Activated CD4-positive, alpha-beta T cell treated with anti-CD3 and anti-CD28 coated beads for 36 hours (primary cell): ENCODE measurements at places on chromosomes 2 and 18.
A peak's percentile ranks its signal among the peaks of the same experiment; 100 is the strongest.

GRCh38 chr2:18619091-18619490, 29.7 kb upstream of the NT5C1B start:
- no peak for DNase-seq

- no peak for DNase-seq
Measured at GRCh38 chr18:12091538-12092141, 2.0 kb upstream of the ANKRD62 start.

DNA sequence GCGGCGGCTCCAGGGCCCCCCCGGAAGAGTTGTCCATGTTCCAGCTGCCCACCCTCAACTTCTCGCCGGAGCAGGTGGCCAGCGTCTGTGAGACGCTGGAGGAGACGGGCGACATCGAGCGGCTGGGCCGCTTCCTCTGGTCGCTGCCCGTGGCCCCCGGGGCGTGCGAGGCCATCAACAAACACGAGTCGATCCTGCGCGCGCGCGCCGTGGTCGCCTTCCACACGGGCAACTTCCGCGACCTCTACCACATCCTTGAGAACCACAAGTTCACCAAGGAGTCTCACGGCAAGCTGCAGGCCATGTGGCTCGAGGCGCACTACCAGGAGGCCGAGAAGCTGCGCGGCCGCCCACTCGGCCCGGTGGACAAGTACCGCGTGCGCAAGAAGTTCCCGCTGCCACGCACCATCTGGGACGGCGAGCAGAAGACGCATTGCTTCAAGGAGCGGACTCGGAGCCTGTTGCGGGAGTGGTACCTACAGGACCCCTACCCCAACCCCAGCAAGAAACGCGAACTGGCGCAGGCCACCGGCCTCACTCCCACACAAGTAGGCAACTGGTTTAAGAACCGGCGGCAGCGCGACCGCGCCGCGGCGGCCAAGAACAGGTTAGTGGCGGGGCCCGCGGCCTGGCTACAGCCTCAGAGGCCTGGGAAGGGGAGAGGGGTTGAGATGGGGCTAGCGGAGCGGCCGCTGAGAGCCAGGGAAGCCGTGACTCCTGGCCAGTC, 965 bp downstream of the SIX3 start:
- peak; percentile 43 for DNase-seq

- DNase-seq, result no peak
Measured at GRCh38 chr2:160278101-160278878, 78.2 kb upstream of the ITGB6 start.

- no peak for DNase-seq
Measured at GRCh38 chr2:173934895-173935294, 30.3 kb downstream of the SP3 start.

GRCh38 chr18:42032447-42032846, 77.4 kb downstream of the PIK3C3 start:
- no peak for DNase-seq

GRCh38 chr2:175025946-175026345, 20.8 kb upstream of the CHN1 start:
- DNase-seq, result no peak

GRCh38 chr2:149161481-149162225, 123.2 kb downstream of the LYPD6B start:
- no peak for DNase-seq

GRCh38 chr18:48842259-48843061, 108.3 kb downstream of the SMAD7 start:
- peak; percentile 58 for DNase-seq

GRCh38 chr2:162184359-162184758, 32.3 kb upstream of the GCG start:
- DNase-seq, result no peak

GRCh38 chr2:147845411-147845971, 662 bp downstream of the ACVR2A start:
- peak; percentile 69 for DNase-seq

DNA sequence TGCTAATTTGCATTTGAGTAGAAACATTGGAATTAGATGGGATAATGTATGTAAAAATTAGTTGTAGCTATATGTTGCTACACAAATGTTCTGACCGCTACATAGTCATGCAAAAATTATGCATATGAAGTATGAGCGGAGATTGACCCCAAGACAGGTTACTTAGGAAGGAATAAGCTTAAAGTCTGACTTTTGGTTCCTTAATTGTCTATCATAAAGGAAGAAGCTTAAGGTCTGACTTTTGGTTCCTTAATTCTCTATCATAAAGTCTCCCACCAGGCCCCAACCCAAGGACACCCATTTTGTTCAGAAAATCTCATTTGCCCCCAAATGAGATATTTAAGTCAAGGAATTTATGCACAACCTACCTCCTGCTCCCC, 106.5 kb downstream of the EVA1A start:
- DNase-seq, result no peak

- DNase-seq, result no peak
Measured at GRCh38 chr18:24373328-24373727, 24.3 kb downstream of the OSBPL1A start.

- no peak for DNase-seq
Measured at GRCh38 chr2:45212953-45213635, 203.8 kb upstream of the SIX2 start.

GRCh38 chr2:185128996-185129395, 530.7 kb downstream of the ZNF804A start:
- no peak for DNase-seq

GRCh38 chr2:171563301-171563700, 41.0 kb downstream of the CYBRD1 start:
- no peak for DNase-seq

GRCh38 chr2:16254356-16254965, 314.1 kb downstream of the MYCN start:
- DNase-seq, result no peak

GRCh38 chr2:229582151-229582550, 132.2 kb downstream of the DNER start:
- DNase-seq, result no peak

- peak; percentile 48 for DNase-seq
Measured at GRCh38 chr18:3481696-3482210, 31.8 kb downstream of the TGIF1 start.

DNA sequence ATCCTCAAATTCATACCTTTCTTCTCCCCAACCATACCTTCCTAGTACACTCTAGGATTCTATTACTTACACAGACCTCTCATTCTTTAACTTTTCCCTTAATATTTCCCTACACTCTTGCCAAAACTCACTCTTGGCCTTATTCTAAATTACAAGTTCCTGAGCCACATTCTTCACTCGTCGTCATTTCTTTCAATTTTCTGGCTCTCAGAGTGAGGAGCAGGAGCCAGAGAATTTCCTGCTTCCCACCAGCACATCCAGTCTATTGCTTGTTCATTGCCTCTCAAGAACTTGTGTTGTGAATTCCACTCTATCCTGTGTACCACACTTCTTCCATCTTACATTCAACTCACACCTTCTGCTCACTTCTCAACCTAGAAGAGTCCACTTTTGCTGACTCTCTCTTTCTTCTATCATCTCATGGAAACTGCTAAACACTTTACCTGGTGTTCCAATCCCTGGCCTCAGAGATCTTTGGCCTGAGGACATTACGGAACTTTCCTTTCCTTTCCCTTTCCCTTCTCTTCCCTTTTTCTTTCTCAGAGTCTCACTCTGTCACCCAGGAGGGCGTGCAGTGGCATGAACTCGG, 171.6 kb downstream of the PLCL1 start:
- DNase-seq, result no peak

DNA sequence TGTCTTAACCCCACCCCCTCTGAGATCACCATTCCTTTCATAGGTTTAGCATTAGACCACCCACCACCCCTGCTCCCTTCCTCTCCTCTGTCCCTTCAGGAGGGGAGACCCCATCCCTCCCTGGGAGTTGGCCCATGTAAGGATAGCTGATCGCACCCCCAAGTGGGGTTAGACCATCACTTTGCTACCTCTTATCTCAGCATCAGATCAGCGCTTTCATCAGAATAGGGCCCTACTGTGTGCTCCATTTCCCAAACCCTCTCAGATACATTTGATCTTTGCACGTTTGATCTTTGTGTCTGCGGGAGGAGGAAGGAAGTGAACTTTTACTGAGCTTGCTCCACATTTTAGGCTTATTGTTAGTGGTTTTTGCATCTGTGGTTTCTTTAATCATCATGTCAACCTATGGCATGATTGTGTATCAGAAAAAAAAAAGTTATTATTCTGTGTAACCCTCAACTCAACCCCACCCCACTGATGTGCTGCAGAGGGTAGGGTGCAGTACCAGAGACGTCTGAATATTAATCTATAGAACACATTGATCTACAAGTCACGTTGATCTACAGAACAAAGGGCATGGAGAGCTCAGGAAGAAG, 81.2 kb downstream of the PDCL3 start:
- peak; percentile 19 for DNase-seq

- DNase-seq, result no peak
Measured at GRCh38 chr2:230829959-230830358, 34.8 kb upstream of the ITM2C start.

- no peak for DNase-seq
Measured at GRCh38 chr2:170723446-170723958, 8.4 kb downstream of the SP5 start.

DNA sequence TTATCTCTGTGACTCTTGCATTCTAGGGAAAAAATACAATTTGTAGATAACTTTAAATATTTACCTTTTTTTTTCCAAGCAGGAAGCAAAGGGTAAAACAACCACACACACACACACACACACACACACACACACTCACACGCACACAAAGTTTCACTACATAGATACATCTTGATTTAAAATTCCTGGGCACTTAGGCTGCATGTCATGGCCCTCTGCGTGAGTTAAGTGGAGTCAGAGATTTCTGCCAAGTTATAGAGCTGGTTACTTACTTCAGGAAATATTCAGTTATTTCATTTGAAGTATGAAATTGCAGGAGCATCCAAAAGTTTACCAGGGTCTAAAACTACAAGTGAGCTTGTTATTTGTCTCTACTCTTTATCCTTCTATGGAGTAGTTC, 612.0 kb downstream of the IRS1 start:
- DNase-seq, result no peak

GRCh38 chr2:206084439-206084869, 1.5 kb downstream of the INO80D start:
- DNase-seq, result peak; percentile 29

GRCh38 chr2:121534007-121534406, 3.3 kb downstream of the RNU4ATAC start:
- no peak for DNase-seq

GRCh38 chr2:112048887-112049286, 6.2 kb upstream of the TMEM87B start:
- peak; percentile 33 for DNase-seq
